ENCODE measurements at places on chromosomes 16 and 17.

- DNase-seq, result no peak
Observed at GRCh38 chr16:89491238-89491869, 993 bp upstream of the ANKRD11 start.

DNA sequence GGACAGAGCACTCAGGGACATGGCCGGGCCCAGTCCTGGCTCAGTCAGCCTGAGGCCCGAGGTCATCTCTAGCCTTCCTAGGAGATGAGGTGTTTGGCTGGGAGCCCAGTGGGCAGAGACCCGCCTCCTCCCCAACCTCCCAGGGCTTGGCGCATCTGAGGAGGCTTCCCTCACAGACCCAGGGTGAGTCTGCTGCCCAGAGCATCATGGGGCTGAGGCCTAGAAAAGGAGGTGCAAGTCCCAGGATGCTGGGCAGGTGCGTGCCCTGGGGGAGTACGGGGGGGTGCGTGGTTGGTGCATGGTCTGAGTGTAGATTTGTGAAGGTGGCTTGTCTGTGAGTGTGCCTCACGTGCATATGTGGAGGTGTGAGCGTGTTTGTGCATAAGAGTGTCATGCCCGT, 4.7 kb downstream of the PDE6G start:
- no peak for DNase-seq

GRCh38 chr17:83203073-83203471, 123.7 kb downstream of the METRNL start:
- no peak for DNase-seq

- DNase-seq, result no peak
Observed at GRCh38 chr17:57084361-57084801, 665 bp upstream of the AKAP1 start.

- no peak for DNase-seq
Observed at GRCh38 chr17:55734128-55734781, 11.6 kb upstream of the TMEM100 start.

DNA sequence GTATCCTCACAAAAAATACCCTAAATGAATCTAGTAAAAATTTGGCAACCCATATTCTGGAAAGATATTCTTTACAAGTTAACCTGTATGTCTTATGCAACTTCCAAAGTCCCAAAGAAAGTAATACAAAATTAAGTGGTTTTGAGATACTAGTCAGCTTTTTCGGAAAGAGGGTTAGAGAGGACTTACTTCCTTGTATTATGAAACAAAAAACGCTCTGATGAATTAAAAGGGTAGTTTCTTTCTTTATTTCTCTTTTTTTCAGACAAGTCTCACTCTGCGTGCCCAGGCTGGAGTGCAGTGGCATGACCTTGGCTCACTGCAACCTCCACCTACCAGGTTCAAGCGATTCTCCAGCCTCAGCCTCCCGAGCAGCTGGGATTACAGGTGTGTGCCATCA, 51.6 kb downstream of the KANSL1 start:
- DNase-seq, result no peak

GRCh38 chr16:77588389-77588788, 133.9 kb upstream of the NUDT7 start:
- DNase-seq, result no peak

GRCh38 chr16:89009343-89010209, 32.6 kb upstream of the CBFA2T3 start:
- no peak for DNase-seq

DNA sequence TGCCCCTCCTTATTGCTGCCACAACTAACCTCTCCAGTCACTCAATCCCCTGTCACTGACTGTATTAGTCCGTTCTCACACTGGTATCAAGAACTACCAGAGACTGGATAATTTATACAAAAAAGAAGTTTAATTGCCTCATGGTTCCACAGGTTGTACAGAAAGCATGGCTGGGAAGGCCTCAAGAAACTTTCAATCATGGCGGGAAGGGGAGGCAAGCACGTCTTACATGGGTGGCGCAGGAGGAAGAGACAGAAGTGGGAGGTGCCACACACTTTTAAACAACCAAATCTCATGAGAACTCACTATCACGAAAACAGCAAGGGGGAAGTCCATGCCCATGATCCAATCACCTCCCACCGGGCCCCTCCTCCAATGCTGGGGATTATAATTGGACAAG, 86.0 kb upstream of the BCAR1 start:
- DNase-seq, result no peak

GRCh38 chr17:8087952-8088230, 375 bp upstream of the ALOX12B start:
- no peak for DNase-seq

DNA sequence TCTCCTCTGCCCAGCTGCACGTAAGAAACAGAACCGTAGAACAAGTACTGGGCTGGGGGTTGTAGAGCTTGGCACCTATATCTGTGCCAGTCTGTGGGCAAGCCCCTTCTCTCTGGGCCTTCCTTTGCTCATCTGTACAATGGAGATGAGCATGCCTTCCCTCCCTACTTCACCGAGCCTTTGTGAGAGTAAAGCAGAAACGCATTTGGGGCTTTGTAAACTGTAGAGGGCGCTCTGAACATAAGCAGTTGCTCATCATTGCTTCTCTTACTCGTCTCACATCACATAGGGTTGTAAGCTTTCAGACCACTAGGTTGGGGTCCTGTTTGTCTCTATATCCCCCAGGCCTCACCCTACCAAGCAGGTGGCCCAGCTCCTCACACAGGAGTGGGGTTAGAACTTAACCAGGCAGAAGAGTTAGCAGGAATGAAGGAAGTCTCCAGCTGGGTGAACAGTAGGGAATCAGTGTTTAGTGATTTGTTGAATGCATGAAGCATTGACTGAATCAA, 15.1 kb downstream of the SAMD14 start:
- DNase-seq, result peak; percentile 26

DNA sequence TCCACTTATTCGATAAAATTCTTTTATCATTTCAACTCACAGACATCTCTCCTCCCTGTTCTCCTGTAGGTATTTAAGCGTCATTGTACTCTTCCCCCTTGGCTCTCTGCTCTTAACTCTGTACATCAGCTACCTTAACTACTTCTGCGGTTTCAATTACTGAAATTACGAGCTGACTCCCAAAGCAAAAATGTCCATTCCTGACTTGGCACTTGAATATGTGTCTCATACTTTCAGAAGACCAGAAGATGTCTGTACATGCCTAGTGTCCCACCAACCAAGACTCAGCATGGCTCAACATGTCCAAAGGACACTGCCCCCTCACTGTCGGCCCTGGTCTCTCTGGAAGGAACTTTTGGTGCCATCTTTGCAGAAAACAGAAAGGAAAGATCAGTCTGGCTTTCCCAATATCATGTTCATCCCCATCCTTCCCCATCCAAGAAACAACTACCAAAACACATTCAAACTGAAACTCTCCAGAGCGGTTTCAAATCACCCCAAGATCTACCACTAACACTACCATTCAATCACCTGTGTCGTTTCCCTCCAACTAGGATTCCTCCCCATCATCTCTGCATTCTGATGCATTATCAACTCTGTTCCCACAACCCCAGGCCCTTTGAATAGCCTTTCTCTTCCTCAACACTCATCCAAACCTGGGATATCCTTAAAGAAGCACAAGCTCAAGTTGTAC, 74.9 kb downstream of the ZFHX3 start:
- DNase-seq, result no peak

DNA sequence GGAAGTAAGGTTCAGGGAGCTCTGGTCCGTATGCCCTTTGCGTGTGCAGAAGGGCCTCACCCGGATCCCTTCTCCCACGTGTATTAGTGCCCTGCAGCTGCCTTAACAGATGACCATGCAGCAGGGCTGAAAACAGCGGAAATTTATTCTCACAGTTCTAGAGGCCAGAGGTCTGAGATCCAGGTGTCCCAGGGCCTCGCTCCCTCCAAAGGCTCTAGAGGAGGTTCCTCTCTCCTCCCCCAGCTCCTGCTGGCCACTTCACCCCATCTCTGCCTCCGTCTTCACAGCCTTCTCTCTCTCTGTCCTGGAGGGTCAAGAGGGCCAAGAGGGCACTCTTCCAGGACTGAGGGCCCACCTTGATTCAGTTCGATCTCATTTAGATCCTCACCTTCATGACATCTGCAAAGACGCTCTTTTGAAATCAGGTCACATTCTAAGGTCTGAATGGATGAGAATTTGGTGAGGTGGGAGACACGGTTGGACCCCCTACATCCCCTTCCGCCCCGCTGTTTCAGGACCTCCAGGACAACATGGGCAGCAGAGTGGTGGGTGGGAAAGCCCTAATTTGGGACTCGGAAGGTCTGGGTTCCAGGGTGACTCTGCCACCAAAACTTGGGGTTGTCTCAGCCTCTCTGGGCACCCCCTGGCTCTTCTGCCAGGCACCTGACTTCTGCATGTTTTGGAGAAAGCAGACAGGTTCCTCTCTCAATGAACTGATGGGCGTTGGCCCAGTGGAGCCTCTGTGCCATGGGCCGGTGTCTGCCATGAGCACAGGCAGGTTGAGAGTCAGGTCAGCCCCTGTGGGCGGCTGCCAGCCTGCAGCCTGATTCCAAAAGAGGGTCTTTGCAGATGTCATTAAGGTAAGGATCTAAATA, 361.2 kb downstream of the SEC14L1 start:
- no peak for DNase-seq

DNA sequence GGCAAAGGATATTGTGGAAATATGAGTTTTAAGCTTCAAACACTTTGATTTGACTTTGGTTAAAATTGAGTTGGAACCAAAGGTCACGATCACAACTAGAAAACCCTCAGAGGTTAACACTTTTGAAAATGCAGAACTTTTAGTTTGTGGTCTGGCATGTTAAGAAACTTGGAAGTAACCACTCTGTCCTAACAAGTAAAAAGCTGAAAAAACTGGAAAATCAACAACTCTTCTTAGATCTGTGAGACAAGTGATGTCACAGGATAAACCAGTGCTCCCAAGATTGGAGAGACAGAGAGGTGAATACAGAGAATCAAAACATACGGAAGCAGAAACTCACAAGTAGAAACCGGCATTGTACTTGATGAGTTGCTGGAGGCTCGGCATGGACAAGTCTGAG, 17.4 kb downstream of the MFSD6L start:
- no peak for DNase-seq

DNA sequence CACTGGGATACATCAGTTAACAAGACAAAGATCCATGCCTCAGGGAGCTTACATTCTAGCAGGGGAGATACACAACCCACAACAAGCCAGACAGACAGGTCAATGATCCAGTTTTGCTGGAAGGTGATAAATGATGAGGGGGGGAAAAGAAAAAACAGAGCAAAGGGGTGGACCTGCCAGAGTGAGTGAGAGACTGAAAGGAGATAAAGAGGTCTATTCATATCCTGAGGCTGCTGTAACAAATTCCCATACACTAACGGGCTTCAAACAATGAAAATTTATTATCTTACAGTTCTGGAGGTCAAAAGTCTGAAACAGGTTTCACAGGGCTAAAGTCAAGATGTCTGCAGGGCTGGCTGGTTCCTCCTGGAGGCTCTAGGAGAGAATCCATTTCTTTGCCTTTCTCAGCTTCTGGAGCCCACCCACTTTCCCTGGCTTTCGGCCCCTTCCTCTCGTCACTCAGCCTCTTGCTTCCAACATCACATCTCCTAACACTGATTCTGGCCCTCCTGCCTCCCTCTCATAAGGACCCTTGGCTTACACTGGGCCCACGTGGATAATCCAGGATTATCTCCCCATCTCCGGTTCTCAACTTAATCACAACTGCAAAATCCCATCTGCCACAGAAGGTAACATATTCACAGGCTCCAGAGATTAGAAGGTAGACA, 81.5 kb downstream of the GAS7 start:
- DNase-seq, result no peak

GRCh38 chr16:88838566-88838965, 18.2 kb downstream of the GALNS start:
- no peak for DNase-seq

GRCh38 chr16:59432896-59433295, 698.8 kb upstream of the GOT2 start:
- DNase-seq, result no peak

GRCh38 chr17:80793421-80793820, 198.2 kb upstream of the CHMP6 start:
- no peak for DNase-seq

DNA sequence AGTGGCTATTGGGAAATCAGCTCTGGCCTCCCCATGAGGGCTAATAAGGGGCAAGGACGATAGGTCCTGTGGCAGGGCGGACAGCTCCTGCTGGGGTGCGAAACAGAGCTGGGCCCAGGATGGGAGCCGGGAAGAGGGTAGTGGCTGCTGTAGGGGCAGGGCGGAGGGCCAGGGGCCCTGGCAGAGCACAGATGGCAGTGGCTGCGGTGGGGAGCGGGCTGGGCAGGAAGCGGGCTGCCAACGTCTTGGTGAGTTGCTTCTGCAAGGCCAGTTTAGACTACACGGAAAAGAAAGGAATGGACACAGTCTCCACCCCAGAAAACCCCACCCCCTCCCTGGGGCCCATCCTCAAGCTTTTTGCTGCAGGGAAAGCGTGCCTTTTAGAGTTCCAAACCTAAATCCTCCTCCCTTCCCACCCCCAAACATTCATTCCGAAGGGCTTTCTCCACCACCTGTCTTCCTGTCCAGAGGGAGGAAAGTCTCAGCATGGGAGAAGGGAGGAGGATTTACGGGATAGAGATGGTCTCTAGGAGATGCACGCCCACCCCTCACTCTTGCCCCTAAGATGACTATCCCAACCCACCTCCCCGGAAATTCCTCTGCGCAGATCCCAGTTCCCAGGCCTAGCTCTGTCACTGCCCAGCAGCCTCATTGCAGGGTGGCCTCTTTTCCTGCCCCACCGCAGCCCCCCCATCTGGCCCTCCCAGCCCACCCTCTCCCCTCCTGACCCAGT, 7.1 kb downstream of the NKIRAS2 start:
- no peak for DNase-seq

DNA sequence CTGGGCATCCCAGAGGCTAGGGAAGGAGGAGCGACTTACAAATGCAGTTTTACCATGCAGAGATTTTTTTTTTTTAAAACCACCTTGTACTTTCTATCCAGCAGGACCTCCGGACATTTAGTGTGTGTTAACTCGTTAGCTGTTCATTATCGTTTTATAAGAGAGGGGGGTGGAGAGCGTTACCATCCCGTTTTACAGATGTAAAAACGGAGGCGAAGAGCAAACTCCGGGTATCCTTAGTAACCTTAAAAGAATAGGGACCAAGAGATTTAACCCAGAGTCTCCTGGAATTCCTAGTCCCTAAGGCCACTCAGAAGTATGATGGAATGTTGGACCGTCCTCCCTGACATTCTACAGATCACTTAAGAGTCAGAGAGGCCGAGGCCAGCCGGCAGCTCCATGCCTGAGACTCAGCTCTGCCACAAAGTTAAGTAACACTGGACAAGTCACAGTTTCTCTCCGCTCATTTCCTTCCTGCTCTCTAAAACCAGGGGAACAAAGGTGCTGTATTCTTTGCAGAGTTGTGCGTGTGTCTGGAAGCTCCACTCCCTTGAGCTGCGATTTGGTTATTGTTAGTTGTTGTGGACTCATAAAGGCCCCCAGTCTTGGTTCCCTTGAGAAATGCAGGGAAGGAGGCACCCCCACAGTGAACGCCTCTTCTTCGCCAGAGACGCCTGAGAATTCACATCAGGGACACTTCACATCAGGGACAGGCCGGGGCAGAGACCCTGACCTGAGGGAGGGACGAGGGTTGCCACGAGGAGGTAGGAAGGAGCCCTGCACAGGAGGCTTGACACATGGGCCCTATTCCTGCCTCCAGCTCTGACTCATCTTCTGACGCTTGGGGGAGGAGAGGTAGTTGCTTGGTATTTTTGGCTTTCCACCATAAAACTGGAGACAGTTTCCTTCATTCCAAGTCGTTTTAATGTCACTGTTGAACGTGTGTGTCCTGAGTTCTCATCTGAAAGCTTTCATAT, 1.2 kb downstream of the DUSP14 start:
- no peak for DNase-seq

- no peak for DNase-seq
Observed at GRCh38 chr16:868846-869822, 68.6 kb upstream of the GNG13 start.

- DNase-seq, result no peak
Observed at GRCh38 chr16:19406891-19407491, 10.7 kb upstream of the TMC5 start.

GRCh38 chr17:43342589-43342890, 56.3 kb upstream of the ARL4D start:
- no peak for DNase-seq

Data from CD4-positive, CD25-positive, alpha-beta regulatory T cell (primary cell).